ENCODE measurements at places on chromosomes 7 and 10.

GRCh38 chr10:73110345-73110849 is at the start of gene NUDT13:
TSS of gene NUDT13 (plus strand) at chr10:73110455. CDS start at chr10:73114366, 3,911 bp downstream.
- peak; percentile 74 for ATAC-seq

- no peak for ATAC-seq
These were observed 316.6 kb upstream of the ANKRD30A start for GRCh38 chr10:36808625-36809362.

GRCh38 chr10:28975891-28976531 is 298.7 kb downstream of the BAMBI start:
- ATAC-seq = no peak

GRCh38 chr7:158602905-158603772 is 15.5 kb upstream of the PTPRN2 start:
- peak; percentile 71 for ATAC-seq

GRCh38 chr10:52645187-52645758 is 127.3 kb downstream of the MBL2 start:
- no peak for ATAC-seq

GRCh38 chr7:117111535-117111934 is 158.2 kb downstream of the ST7 start:
- no peak for ATAC-seq

DNA sequence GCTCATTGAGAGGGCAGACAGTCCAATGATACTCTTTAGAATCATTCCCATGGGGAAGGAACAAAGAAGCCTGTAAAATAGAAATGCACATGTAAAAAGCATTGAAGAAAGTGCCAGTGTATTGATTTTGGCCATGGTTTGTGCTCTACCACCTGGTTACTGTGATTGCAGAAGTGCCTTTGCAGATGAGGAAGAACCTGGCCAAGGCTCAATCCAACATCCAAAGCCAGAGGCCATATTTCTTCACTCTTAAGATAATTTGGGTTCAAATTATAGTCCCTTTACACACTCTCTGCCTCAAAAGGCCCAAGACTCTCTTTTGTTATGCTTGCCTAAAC is 122.1 kb downstream of the EGFR start:
- peak; percentile 46 for ATAC-seq

Measured in stimulated activated memory B cell treated with anti-CD40 and anti-IgM and Interleukin-4, amounts not matched to agents 10 μg/mL and 1 μg/mL and 100 μg/mL, for 72 hours (primary cell).